ENCODE measurements at places on chromosomes 1 and 21. TPM values are rescaled to one million over a fixed set of nuclear protein-coding genes. Genes with fewer than 3 reads are reported as not detected.

Gene GSTM1
- not detected for total RNA-seq

Gene LRRIQ3
- total RNA-seq = 1.1 TPM

Gene PEAR1
- total RNA-seq = 0.09 TPM

Gene NMNAT2
- under 0.01 TPM for total RNA-seq

Gene C1orf210
- not detected for total RNA-seq

Gene LAMC1
- 655 TPM for total RNA-seq

Gene CFHR1
- total RNA-seq = 0.16 TPM

Gene VTCN1
- not detected for total RNA-seq

Gene F5
- total RNA-seq = not detected

Gene CBS
- total RNA-seq = 33.1 TPM

Gene AGT
- 5.7 TPM for total RNA-seq

Gene OLIG2
- not detected for total RNA-seq

Gene CRYAA
- not detected for total RNA-seq

Gene TTLL7
- total RNA-seq = 14.5 TPM

Gene PPIAL4G
- total RNA-seq = not detected

Gene MIXL1
- total RNA-seq = not detected

Gene FOXE3
- total RNA-seq = not detected

Gene USH2A
- not detected for total RNA-seq

Gene HP1BP3
- total RNA-seq = 175 TPM

Gene SPOCD1
- total RNA-seq = 17.4 TPM

Gene SPATA46
- not detected for total RNA-seq

Gene TACSTD2
- 0.26 TPM for total RNA-seq

Gene PSMA5
- total RNA-seq = 48.2 TPM

Gene LINGO4
- total RNA-seq = not detected

Gene RPE65
- total RNA-seq = not detected

Gene ALX3
- not detected for total RNA-seq

Gene CSF3R
- total RNA-seq = under 0.01 TPM

Gene PLA2G2D
- not detected for total RNA-seq

Gene SNX7
- 41.7 TPM for total RNA-seq

Gene S100A7A
- total RNA-seq = not detected

Gene TRPM2
- under 0.01 TPM for total RNA-seq

Gene NECTIN4
- 0.34 TPM for total RNA-seq

Gene S100A12
- total RNA-seq = not detected

Gene NBPF26
- total RNA-seq = 27.6 TPM

Gene ELAPOR1
- 0.95 TPM for total RNA-seq

Gene STMN1
- total RNA-seq = 47.1 TPM

Gene PRRX1
- total RNA-seq = 134 TPM

Gene SPRR2E
- not detected for total RNA-seq

Gene GJA5
- under 0.01 TPM for total RNA-seq

Measured in bronchial smooth muscle cell (primary cell).